ENCODE measurements at places on chromosomes 3 and 15.

- DNase-seq, result peak; percentile 24
Observed at GRCh38 chr15:48806151-48806550, 4.7 kb downstream of the CEP152 start.

GRCh38 chr3:151107701-151108100, 22.2 kb downstream of the MED12L start:
- DNase-seq, result no peak

DNA sequence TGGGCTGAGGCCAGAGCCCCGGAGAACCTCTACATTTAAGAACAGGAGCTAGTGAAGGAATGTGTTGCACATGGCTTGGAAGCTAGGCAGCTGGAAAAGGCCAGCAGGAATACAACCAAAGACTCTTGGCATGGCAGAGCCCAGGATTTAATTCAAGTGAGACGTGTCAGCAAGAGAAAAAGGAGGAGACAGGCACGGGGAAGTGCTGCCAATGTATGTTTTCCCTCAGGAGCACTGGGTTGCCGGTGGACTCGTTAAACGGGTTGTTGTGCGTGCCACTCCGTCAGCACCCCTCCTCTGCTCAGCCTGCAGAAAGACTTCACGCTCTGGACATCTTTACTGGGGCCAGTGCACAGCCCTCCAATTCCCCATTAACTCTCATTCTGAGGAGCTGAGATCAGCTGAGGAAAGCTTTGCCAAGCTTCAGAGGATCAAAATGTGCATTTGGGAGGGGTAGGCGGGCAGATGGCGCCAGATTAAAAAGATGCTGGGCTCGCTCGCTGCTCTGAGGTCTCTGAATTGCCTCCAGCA, 103.7 kb downstream of the PDZRN3 start:
- no peak for DNase-seq

- DNase-seq, result no peak
Observed at GRCh38 chr3:4562595-4562994, 69.4 kb downstream of the ITPR1 start.

- no peak for DNase-seq
Observed at GRCh38 chr15:42094512-42094963, at the start of gene PLA2G4D. Gene PLA2G4D (minus strand): TSS chr15:42094562. CDS start chr15:42094459, 103 bp downstream.
